T-helper 17 cell (primary cell): ENCODE measurements at places on chromosomes 3 and 15.

GRCh38 chr3:123789760-123790159 lies 94.4 kb downstream of the MYLK start:
- DNase-seq = no peak
- H3K36me3 ChIP-seq = no peaks in the 10 kb centered on the region
- peaks cover 55% of the 10 kb centered on the region for H3K27me3 ChIP-seq
- no peak overlapping the region for H3K4me3 ChIP-seq
- no peaks in the 10 kb centered on the region for H3K4me1 ChIP-seq

DNA sequence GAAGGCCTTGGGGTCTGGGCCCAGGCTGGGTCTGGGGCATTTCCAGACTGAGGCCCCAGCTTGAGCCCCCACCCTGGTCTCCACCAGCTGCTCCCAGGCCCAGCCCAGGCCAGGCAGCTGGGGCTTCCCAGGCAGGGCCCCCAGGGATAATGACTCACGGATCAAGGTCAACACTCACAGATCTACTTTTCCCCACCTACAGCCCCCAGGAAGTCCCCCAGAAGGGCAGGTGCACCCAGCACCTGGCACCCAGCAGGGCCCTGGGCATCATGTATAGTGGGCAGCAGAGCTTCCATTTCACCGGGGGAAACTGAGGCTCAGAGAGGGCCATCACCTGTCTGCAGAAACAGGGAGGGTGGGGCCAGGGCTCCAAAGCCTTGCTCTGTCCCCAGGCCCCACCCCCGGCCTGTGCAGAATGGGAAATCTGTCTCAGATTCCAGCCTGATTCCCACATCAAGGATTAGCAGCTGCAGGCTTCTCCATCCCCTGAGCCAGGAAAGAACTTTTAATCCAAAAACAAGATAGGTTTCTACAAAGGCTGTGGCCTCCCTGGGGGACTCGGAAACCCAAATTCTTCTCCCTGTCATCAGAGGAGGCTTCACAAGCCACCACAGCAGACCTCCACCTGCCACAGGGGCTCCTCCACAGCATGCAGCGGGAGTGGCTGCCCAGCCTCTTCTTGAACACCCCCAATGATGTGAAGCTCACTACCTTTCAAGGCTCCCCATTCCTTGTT lies 49.8 kb downstream of the IQSEC1 start:
- no peak overlapping the region for H3K4me3 ChIP-seq
- no peaks in the 10 kb centered on the region for H3K27me3 ChIP-seq
- H3K4me1 ChIP-seq = peaks cover 7% of the 10 kb centered on the region

DNA sequence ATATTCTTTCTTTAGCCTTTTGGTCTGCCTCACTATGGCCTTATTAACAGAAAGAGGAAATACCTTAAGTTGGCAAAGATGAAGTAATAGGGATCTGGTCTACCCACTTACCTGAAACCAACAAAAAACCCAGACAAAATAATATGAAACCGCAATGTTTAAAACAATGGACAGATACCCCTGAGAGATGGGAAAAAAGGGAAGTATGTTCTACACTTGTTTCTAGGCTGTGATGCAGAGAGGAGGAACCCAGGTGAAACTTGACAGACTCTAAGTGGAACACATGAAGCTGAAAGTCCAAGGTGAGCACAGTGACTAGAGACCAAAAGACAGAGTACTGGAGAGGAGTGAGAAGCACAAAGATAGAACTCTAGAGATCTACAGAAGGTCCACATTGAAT lies 78.4 kb downstream of the NR2E3 start:
- H3K27me3 ChIP-seq = no peaks in the 10 kb centered on the region
- H3K4me3 ChIP-seq = no peak overlapping the region
- no peaks in the 10 kb centered on the region for H3K4me1 ChIP-seq
- no peak overlapping the region for H3K27ac ChIP-seq
- no peak for DNase-seq
- H3K36me3 ChIP-seq = peaks cover 16% of the 10 kb centered on the region

DNA sequence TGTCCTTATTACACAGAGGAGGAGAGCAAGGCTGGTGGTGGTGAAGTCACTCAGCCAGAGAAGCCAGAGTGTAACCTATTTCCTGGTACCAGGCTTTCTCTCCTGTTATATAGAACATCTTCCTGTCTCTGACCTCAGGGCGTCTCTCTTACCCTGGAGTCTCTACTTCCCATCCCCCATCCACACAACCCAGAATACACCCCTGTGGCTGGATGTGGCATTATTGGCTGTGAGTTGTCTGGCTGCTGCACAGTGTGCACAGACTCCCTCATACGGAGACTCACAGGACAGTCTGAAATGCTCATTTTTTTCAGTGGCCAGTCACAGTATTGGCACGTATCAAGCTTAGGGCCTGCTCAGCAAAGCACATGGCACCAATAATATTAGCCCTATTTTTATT lies 8.6 kb downstream of the PODXL2 start:
- peaks cover 17% of the 10 kb centered on the region for H3K4me1 ChIP-seq
- peaks cover 9% of the 10 kb centered on the region for H3K27me3 ChIP-seq
- H3K27ac ChIP-seq = peak overlapping the region; percentile 51

- no peak overlapping the region for H3K4me3 ChIP-seq
- H3K27me3 ChIP-seq = no peaks in the 10 kb centered on the region
- DNase-seq = no peak
- H3K4me1 ChIP-seq = no peaks in the 10 kb centered on the region
These were observed 747.8 kb upstream of the GBE1 start for GRCh38 chr3:82509106-82509842.

DNA sequence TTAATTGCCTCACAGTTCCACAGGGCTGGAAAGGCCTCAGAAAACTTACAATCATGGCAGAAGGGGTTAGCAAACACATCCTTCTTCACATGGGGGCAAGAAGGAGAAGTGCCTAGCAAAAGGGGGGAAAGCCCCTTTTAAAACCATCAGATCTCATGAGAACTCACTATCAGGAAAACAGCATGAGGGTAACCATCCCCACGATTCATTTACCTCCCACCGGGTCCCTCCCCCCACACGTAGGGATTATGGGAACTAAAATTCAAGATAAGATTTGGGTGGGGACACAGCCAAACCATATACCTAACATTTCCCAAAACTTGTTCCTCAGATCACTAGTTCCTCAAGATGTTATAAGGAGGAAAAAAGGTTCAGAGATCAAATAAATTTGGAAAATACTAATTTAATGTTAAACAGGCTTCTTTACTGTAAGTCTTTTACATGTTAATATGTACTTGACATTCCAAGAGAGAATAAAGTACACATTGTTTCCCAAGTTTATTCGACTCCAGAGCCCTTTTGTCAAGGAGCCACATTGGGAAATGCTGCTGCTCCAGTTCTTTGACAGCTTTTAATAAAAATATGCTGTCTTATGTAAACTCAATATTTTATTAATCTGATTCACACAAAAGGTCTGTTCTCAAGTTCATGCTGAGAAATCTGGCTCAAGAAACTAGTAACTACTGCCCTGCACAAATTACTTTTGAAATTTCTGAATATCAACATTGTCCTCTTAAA lies 17.8 kb downstream of the HERC1 start:
- no peak overlapping the region for H3K27ac ChIP-seq
- H3K4me1 ChIP-seq = peaks cover 58% of the 10 kb centered on the region
- no peaks in the 10 kb centered on the region for H3K36me3 ChIP-seq
- no peak for DNase-seq
- H3K27me3 ChIP-seq = no peaks in the 10 kb centered on the region

DNA sequence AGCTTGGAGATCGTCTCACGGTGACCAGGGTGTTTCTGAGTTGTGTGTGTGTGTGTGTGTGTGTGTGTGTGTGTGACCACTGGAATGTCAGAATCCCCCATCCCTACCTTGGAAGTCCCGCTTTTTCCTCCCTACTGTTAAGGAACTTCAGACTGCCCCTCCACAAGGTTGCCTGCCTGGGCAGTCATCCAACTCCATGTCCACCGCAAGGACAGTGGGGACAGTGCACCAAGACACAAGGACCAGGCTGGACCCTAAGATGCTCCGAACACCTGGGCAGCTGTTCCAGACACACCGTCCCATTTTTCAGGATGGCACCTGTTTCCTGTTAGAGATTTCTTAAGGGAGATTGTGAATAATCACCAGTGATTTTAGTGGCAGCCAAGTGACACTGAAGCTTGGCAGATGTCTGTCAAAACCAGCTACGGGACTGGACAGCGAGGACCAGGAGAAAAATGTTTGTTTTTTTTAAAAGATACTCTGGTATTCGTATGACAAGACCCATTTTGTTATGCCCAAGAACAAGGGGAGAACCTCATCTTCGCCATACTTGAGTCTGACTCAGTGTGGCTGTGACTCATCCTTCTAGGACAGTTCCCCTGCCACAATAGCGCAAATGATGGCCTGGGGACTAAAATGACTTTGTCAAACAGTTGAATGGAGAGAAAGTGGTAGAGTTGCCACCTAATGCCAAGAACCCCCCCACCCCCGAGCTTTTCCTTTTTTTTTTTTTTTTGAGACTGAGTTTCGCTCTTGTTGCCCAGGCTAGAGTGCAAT lies 15.5 kb downstream of the PAQR9 start:
- peaks cover 53% of the 10 kb centered on the region for H3K27me3 ChIP-seq
- DNase-seq = no peak
- H3K4me3 ChIP-seq = peak overlapping the region; percentile 65
- peaks cover 6% of the 10 kb centered on the region for H3K36me3 ChIP-seq
- peaks cover 16% of the 10 kb centered on the region for H3K4me1 ChIP-seq
- no peak overlapping the region for H3K27ac ChIP-seq

- no peak for DNase-seq
- peaks cover 20% of the 10 kb centered on the region for H3K27me3 ChIP-seq
- peaks cover 10% of the 10 kb centered on the region for H3K4me1 ChIP-seq
- H3K27ac ChIP-seq = no peak overlapping the region
These were observed 4.3 kb upstream of the UACA start for GRCh38 chr15:70767667-70768066.

DNA sequence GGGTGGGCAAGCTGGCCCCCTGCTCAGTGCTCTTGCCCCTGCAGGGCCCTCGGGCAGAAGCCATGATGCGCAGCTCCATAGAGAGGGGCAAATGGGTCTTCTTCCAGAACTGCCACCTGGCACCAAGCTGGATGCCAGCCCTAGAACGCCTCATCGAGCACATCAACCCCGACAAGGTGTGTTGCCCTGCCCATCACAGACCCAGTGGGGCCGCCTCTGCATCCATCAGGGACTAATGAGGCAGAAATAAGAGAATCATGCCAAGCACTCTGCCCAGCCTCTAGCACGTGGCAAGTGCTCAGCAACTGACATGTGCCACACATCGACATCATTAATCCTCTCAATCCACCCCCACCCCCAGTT lies 49.4 kb downstream of the SEMA3G start:
- DNase-seq = no peak
- peak overlapping the region; percentile 53 for H3K27ac ChIP-seq
- no peak overlapping the region for H3K4me3 ChIP-seq
- H3K27me3 ChIP-seq = no peaks in the 10 kb centered on the region
- peaks cover 12% of the 10 kb centered on the region for H3K36me3 ChIP-seq

DNA sequence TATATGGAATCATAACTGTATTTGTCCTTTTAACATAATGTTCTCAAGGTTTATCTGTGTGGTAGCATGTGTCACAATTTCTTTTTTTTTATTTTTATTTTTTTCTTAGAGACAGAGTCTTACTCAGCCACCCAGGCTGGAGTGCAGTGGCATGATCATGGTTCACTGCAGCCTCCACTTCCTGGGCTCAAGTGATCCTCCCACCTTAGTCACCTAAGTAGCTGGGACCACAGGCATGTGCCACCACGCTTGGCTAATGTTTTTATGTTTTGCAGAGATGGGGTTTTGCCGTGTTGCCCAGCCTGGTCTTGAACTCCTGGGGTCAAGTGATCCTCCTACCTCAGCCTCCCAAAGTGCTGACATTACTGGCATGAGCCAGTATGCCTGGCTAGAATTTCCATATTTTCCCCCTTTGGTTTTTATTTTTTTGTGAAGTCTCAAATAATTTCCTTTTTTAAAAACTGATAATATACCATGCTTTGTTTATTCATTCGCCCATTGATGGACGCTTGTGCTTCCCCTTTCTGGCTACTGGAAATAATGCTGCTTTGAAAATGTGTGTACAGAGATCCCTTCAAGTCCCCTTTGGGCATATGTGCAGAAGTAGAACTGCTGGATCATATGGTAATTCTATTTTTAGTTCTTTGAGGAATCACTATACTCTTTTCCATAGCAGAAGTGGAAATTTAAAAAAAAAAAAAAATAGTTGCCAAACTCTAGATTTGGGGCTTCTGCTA lies 28.4 kb downstream of the TMEM40 start:
- no peak overlapping the region for H3K27ac ChIP-seq
- H3K4me1 ChIP-seq = peaks cover 4% of the 10 kb centered on the region
- peaks cover 2% of the 10 kb centered on the region for H3K36me3 ChIP-seq
- no peak overlapping the region for H3K4me3 ChIP-seq
- no peak for DNase-seq
- peaks cover 14% of the 10 kb centered on the region for H3K27me3 ChIP-seq

GRCh38 chr3:69665026-69665737 lies 74.1 kb upstream of the MITF start:
- H3K27me3 ChIP-seq = peaks cover 5% of the 10 kb centered on the region
- no peak overlapping the region for H3K27ac ChIP-seq
- H3K36me3 ChIP-seq = no peaks in the 10 kb centered on the region
- no peak overlapping the region for H3K4me3 ChIP-seq

GRCh38 chr3:192892981-192893700 lies 24.5 kb downstream of the MB21D2 start:
- peaks cover 40% of the 10 kb centered on the region for H3K4me1 ChIP-seq
- peak; percentile 43 for DNase-seq
- peak overlapping the region; percentile 95 for H3K27ac ChIP-seq
- peak overlapping the region; percentile 68 for H3K4me3 ChIP-seq
- H3K36me3 ChIP-seq = no peaks in the 10 kb centered on the region

DNA sequence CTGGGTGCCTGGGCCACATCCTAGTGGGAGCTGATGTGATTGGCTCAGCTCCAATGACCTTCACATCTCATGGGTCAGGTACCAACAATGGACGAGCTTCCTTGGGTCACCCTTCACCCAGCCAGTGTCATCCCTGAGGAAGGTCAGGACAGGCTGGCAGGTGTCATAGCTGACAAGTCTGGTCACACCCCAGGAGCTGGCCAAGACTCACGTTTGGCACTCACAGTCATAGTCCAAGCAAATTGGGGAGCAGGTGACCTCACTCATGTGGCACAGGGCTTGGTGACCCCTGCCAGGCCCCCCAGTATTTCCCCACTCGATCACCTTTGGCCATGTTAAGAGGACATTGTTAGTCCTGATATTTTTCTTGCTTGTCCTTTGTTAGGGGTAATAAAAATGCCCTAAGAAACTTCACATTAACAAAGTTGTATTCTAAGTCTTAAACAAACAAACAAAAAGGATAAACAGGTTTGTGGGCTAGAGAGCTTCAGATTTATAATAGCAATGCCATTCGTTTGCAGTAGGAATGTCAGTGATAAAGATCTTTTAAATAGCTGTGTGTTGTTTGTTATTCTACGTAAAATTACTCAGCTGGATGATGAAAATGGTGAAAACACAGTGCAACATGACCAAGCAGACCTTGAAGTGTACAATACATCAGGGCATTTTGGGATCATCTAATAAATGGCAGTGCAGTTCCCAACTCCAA lies 79.5 kb upstream of the POMGNT2 start:
- peaks cover 22% of the 10 kb centered on the region for H3K4me1 ChIP-seq
- H3K36me3 ChIP-seq = peaks cover 2% of the 10 kb centered on the region
- H3K27ac ChIP-seq = no peak overlapping the region

- H3K27ac ChIP-seq = no peak overlapping the region
- H3K4me1 ChIP-seq = peaks cover 4% of the 10 kb centered on the region
- peaks cover 28% of the 10 kb centered on the region for H3K27me3 ChIP-seq
- peaks cover 2% of the 10 kb centered on the region for H3K36me3 ChIP-seq
- no peak for DNase-seq
- no peak overlapping the region for H3K4me3 ChIP-seq
These were observed 11.7 kb upstream of the LACTB start for GRCh38 chr15:63109920-63110319.

- no peak for DNase-seq
- H3K36me3 ChIP-seq = peaks cover 2% of the 10 kb centered on the region
- H3K27ac ChIP-seq = no peak overlapping the region
- H3K27me3 ChIP-seq = peaks cover 52% of the 10 kb centered on the region
- H3K4me1 ChIP-seq = no peaks in the 10 kb centered on the region
- H3K4me3 ChIP-seq = no peak overlapping the region
These were observed 142.6 kb upstream of the THBS1 start for GRCh38 chr15:39438260-39438659.
